Mammary epithelial cell (primary cell): ENCODE measurements at places on chromosomes 16 and 17. TPM values are rescaled to one million over a fixed set of nuclear protein-coding genes. Genes with fewer than 3 reads are reported as not detected.

DNA sequence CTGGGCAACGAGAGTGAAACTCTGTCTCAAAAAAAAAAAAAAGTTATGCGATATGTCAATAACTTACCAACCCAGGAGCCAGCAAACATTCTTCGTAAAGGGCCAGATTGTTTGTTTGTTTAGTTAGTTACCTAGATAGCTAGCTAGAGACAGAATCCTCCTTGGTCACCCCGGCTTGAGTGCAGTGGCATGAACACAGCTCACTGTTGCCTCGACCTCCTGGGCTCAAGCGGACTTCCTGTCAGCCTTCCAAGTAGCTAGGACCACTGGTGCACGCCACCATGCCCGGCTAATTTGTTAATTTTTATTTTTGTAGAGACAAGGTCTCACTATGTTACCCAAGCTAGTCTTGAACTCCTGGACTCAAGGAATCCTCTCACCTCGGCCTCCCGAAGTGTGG lies 113.0 kb downstream of the LITAF start:
- DNase-seq, result no peak

The MRC2 gene
- 147 and 159 TPM in 2 replicates for total RNA-seq

DNA sequence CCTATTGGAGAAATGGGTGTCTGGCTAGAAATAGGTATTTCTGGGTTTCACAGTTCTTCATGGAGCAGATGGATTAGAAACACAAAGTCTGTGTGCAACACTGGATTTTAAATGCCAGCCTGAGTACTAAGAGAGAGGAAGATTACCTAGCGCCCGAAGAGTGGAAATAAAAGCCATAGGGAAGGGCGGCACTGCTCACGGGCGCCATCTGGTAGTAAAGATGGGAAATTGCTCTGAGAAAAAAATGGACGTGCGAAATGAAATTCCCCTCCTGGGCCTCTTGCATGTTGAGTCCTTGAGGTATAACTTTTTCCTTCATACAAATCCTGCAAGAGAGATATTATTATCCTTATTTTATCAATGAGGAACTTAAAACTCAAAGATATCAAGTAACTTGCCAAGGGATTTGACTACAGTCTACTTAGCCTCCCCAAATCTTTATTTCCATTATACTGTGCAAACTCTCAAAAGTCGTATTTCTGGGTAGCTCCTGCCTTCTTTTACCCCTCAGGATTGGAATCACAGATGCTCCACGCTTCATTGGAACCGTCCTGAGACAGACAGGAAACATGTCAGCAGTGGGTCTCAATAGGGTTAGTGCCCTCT lies 72.8 kb downstream of the MMD start:
- peak; percentile 38 for DNase-seq

DNA sequence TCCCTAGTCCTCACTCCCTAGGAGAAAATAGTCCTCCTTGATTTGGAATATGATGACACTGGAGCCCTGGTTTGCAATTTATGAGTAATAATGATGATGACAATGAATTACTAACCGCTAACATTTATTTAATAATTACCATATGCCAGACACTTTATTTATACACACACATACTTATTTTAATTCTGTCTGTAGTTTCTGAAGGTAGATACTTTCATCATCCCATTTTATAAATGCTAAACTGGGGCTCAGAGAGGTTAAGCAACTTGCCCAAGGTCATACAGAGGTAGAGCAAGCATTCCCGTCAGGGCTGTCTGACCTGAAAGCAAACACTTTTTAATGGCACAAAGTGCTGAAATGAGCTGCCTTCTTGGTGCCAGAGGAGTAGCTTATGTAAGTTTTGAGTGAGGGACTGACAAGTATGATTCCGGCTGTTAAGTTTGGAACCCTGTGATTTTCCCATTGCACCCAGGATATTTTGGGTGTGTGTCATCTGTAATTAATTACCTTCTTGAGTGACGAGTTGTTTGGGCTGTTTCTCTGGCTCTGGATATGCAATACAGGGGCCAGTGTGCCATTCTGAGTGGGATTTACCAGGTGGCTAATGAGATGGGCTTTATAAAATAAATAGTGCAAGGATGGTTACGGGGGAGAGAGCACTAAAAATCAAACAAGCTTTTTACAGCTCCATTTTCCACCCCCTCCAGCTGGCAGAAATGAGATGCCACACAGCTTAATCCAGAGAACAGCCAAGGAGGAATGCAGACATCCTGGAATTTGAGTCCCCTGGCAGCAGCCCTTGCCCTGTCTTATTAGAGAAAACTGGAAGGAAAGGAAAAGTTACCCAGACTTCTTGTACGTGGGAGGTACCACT lies 211.8 kb downstream of the SNX29 start:
- DNase-seq, result no peak
